ENCODE measurements at places on chromosomes 16 and 17.
A peak's percentile ranks its signal among the peaks of the same experiment; 100 is the strongest.

DNA sequence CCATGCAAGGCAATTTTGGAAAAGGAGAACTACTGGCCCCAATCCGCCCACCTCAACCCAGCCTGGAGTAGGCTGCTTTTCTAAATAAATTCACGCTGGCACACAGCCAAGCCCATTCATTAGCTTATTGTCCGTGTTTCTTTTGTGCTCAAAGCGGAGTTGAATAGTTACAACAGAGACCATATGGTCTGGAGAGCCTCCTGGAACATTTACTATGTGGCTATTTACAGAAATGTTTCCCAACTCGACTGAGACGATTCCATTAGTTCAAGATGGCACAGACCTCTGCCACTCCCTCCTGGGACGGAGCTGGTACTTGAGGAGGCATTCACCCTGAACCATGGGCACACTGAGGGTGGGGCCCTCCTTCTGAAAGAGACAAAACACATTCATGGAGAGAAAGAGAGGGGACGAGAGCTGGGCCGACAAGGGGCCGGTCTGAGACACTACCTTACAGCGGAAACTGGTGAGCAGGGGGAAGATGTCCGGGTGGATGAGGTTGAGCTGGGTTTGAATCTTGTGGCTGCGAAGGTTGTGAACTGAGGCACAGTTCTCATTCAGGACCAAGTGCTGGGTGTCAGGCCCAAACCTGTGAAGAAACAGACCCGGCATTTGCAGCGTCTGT lies 15.7 kb downstream of the ELAC2 start:
- DNase-seq = no peak

DNA sequence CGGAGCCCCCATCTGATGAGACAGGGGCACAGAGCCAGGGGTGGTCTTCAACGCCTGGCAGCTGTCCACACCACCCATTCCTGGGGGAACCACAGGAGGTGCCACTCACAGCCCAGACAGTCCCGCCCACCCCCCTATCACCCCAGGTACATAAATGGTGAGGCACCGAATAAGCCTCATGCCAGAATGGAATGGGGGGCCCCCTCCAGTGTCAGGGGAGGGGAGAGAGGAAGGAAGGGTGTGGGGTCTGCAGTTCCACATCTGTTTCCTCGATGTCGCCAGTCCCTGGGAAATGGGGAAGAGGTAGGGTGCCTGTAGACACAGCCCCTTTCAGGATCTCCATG lies 1.7 kb downstream of the TMC6 start:
- DNase-seq = no peak

DNA sequence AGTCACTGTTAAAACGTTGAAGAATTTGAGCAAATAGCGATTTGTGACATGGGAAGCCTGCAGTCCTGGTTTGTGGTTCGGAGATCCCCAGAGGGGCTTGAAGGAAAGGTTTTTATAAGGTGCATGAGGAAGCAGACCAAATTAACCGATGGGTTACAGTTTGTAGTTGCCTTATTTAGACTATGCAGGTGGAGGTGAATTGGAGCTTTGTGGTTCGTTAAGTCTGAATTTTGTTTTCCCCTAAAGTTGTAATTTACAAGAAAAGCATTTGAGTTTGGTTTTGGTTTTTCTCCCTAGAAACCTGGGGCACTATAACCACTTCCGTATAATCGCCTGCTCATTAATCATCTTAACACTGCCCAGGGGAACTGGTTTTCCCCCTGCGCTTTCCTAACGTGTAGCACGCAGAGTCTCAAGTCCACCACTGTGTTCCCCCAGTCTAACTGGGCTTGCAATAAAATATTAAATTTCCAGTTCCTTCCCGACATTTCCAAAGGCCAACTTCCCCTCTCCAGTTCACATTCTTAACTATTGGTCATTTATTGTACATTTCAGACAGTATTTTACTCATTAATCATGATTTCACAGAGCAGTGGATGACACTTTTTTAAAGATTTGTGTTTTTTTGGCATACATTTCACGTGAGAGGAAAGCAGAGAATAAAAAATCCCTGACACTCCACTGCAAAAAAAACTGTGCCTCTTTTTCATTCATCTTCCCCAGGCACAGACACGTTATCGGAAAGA lies 932 bp downstream of the ZNF267 start:
- DNase-seq = peak; percentile 50

DNA sequence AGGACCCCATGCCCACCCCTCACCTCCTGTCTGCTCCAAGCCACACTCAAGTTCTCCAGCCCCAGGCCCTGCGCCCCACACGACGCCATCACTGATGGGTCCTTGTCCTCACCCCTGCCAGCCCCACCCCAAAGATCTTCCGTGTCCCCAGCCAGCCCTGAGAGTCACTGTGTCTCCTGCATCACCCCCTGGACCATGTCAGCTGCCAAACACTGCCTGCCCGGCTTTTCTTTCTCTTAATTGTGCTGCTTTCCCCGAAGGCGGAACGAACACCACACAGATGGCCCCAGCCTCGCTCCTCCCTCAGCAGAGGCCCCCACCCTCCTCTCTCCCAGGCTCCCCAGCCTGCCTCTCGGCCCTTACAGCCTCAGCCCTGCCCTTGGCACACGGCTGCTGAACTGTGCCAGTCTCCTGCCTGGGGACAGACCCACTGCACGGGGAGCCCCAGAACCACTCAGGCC lies 4.8 kb upstream of the GAA start:
- DNase-seq = no peak

DNA sequence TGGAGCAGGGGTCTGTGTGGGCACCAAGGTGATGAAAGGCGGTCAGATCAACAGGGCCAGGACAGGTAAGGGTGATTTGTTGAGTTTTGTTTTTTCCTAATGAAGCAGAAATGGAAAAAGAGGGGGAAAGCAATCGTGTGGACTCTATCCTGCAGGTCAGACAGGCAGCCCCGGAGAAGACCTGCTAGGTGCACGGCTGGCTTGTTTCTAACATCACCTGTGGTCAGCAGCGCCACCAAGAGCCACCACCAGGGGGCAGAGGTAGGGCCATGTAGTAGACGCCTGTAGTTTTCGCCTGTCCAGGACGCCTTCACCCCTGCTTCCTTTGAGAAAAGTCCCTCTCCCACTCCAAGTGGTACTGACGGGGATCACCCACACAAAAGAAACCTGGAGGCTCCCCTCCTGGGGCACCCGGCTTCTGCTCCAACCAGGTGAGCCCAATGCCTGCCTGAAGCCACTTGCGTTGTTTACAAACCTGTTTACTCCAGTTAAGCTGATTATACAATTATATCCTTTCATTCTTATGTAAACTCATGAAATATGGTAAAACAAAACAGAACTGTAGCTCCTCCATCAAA lies 54.2 kb upstream of the SEC14L1 start:
- peak; percentile 66 for DNase-seq

DNA sequence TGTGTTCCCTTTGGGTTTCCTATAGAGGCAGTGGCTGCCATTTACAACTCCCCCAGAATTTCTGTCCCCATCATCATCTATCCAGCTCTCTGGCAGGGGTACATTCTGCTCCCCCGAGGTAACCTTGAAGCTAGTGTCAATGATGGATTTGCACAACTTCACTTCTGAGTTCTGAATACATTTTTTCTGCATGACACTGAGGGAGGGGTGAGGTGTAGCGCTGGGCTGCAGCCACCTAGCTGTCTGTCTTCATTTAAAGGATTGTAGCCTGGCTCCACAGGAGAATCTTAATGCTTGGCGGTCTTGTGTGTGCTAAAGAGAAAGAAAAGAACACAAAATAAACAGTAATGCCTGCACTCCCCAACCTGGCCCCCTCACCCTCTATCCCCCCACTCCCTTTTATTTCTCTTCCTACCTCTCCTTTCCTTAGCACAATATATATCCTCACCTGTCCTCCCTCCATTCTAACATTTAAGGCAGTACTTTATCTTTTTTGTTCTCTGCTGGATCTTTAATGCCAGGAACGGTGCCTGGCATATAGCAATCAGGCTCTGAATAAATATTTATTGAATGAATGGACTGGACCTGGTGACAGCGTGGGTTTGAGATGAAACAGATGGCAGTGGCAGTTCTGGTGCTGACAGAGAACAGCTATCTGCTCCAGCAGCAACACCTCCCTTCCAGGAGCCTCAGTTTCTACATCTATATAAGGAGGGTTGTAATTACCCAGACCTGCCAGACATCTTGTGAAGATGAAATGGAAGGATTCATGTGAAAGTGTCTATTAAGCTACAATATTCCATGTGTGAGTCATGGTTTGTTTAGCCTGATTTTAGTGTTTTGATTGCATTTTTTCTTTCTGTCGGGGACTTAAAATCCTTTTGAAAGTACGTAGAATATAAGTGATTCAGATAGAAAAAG lies 163.5 kb upstream of the CDH11 start:
- no peak for DNase-seq

DNA sequence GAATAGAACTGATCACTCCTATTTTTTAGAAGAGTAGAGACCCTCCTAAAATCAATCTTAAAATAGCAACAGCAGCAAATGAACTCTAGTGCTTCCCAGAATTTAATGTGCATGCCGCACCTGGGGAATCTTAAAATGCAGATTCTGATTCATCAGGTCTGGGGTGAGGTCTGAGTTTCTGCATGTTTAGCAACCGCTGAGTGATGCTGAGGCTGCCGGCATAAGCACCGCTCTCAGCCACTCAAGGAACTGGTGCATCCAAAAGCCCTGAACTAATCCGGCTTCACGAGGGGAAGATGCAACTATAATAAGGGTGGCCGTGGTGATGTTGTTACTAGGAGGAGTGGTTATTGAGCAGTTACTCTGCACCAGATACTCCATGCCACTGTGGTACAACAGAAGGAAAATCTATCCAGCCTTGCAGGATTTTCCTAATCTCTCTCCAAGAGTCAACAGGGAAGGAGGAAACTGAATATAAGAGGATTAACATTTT lies 19.7 kb downstream of the SDK2 start:
- DNase-seq = no peak

- DNase-seq = no peak
Measured at GRCh38 chr17:40323391-40324381, 14.7 kb downstream of the RARA start.

DNA sequence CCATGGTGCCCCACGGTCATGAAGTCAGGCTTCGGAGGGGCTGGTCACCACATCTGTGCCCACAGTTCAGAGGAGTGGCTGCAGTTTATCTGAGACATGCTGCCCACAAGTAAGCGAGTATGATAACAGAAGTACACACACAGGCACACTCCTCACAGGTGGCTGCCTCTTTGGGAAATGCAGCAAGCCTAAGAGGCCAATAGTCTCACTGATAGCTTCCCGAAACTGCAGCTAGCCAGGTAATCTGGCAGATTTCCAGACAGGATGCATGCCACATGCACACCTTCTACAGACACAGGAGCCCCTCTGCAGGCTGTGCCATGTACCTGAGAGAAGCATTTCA lies 12.6 kb upstream of the GFOD2 start:
- DNase-seq = no peak

- DNase-seq = no peak
Measured at GRCh38 chr16:63415014-63415413, 1378.8 kb upstream of the CDH8 start.

DNA sequence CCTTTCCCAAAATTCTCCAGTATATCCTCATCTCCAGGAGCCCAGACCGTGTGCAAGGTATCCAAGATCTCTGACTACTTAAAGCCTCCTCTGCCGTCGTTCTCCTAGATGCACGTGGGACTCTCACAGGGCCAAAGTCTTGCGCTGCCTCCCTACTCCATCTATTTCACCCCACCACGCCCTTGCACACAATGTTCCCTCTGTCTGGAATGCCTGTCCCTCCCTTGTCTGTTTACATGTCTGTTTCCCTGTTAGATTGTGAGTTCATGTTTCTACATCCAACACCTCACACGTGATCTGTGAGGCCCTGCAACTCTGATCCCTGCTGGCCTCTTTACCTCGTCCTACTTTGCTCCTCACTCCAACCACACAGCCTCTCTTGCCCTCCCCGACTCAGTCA lies 4.9 kb upstream of the FZD2 start:
- DNase-seq = no peak

DNA sequence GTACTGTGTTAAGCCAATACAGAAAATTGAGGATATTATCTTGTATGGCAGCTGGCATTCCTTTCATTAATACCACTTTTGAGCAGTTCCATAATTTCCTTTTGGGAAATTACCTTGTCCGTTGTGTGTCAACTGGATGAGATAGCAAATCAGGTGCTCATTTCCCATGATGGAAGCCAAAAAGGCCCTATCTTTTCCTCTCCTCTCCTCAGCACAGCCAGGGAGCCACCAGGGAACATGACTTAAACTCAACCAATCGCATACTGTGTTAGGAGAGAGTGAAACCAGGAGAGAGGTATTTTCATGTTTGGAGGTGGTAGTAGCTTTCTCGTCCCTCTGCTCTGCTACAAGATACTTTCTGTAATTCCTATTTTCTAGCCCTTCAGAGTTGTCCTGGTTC lies 96.1 kb upstream of the TOX3 start:
- DNase-seq = no peak

DNA sequence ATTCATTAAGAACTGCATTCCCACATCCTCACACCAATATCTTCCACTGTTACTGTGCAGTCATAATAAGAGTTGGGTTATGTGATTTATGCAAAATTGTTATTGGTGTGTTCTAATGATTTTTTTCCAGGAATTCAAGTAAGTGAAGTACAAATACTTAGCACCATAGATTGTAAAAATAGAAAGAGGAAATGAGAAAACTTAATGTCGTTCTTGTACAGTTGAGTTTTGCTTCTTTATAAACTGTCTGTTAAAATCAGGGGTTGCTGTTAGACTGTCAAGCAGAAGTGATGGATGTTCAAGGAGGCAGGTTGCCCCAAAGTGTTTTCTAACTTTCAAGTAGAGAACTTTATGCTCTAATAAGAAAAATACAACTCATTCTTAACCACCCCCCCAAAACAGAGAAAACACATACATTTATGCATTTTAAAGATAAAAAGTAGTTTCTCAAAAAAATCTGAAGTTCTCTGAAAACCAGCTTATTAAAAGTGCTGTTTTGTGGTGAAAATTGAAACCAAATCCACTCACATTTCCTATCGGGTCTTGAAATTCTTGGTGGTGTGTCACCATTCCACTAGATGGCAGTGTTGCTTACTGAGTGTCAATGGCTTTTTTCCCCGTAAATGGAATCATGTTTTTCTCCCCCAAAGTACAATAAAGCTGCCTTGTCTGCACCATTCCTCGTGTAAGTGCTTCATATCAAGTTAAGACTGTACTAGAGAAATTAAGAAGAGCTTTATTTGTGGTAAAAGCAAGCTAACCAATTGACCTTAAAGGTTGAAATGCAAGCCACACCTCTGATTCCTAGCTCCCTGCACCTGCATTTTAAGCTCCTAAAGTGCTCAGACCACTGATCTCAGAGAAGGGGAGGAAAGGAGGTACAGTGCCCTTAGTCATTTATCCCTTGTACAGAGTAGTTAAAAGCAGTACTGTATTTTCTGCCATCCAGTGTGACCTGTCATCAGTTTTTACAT lies 4.7 kb upstream of the IGSF6 start:
- DNase-seq = peak; percentile 38

GRCh38 chr17:16378636-16379282 lies 2.1 kb upstream of the UBB start:
- DNase-seq = no peak
